ENCODE measurements at places on chromosomes 3 and 15.

- no peak for DNase-seq
Measured at GRCh38 chr15:33100314-33100713, 94.2 kb downstream of the FMN1 start.

DNA sequence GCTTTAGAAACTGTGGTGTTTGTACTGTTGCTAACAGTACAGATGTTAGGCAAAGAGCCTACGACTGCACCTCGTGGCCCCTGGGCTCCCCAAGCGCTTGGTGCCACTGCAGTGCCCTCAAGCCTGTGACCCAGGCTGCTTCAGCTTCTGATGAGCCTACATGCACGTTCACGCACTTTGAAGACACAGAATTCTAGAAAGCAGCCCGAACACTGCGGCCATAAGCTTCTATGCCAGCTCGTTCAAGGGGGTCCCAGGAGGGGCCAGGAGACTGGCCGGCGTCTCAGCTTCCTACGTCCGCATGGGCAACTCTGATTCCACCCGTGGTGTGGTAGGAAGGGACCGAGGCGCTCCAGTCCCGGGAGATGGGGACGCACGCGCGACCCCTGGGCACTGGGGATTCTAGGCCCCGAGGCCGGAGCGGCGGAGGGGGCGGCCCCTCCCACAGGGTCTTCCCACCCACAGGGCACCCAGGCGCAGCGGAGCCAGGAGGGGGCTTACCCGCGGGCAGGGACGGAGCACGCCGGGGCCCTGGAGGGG, 653 bp downstream of the MYO5C start:
- no peak for DNase-seq

- no peak for DNase-seq
Measured at GRCh38 chr15:45179221-45179985, 8.4 kb downstream of the SHF start.

GRCh38 chr3:190180268-190180667, 59.6 kb upstream of the P3H2 start:
- no peak for DNase-seq

Measured in stomach (tissue), 19 donors.